Germinal center (tissue), 1 donor: ENCODE measurements at places on chromosomes 6 and 20.

DNA sequence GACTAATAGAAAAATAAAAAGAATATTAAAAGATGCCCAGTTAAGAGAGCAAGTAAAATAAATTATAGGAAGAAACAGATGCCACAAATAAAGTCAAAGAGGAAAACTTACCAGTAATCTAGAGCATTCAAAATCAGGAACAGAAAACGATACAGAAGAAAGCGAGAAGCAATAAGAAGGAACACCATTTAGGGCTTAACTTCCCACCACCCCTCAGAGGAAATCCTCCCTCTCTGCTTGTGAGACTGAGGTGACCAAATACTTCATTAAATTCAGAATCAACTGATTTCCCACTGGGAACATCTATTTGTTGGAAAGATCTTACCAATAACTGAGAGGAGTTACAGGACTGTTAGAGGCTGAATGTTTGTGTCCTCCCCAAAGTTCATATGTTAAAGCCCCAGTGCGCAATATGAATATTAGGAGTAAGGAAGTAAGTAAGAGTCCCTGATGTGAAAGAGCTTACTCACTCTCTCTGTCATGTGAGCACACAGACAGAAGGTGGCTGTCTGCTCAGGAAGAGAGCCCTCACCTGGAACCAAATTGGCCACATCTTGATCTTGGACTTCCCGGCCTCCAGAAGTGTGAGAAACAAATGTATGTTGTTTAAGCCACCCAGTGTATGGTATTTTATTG, 19.5 kb downstream of the KATNA1 start:
- DNase-seq = no peak

- no peak for DNase-seq
Measured at GRCh38 chr6:74410630-74411029, 714.6 kb downstream of the CD109 start.

- no peak for DNase-seq
Measured at GRCh38 chr20:17910828-17911294, 57.7 kb downstream of the SNX5 start.

DNA sequence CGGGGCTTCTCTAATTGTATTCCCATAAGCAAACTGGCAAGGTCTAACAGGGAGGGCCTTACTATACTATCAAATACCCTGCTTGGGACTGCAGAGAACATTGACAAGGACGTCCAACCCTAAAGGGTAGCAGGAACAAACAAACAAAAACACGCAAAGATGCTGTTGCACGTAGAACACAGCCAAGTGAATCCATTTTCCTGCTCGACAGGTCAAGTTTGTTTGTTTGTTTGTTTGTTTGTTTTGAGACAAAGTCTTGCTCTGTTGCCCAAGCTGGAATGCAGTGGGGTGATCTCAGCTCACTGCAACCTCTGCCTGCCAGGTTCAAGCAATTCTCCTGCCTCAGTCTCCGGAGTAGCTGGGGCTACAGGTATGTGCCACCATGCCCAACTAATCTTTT, 91.3 kb downstream of the ZMYND8 start:
- no peak for DNase-seq

DNA sequence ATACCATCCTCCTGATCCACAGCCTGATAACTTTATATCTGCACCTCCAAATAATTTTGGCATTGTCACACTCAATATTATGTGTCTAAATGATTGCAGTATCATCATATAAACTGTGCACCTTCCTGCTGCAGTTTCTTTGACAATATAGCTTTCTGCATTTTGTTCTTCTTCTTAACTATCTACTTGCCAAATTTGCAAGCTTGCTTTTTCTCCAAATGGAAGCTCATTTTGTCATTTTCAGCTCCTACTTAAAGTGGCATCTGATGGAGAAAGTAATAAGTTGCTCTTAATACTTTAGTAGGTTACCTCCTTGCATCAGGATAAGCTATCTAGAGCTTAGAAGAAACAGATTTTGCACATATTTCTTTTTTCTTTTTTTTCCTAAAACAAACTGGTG, 74.0 kb upstream of the DEFB112 start:
- no peak for DNase-seq

- DNase-seq = no peak
Measured at GRCh38 chr6:91575032-91575431, 988.2 kb upstream of the MAP3K7 start.

DNA sequence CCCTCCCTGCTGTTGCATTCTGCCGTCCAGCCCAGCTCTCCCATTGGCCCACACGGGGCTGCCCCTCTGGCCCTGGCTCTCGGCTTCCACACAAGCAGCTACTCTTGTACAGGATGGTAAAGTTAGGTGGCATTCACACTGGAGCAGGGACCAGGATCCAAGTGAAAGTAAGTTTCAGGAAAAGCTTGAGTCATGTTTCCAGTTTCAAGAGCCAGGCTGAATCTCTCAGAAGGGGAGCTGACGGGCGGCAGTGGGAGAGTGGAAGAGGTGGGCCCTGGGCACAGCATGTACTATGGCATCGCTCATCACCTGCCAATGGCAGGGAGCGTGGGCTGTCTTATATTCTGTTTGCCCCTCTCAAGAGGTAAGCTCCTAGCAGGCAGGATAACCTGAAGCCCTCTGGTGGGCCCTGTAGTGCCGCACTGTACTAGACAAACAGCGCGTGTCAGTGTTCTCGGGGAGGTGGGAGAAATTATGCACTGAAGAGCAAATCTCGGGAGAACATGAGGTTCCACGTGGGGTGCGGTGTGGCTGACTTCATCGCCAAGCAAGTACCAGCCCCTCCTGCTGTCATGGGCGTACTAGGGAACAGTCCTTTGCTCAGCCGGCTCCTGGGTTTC, 241.5 kb downstream of the NRN1 start:
- no peak for DNase-seq
